Bone marrow (tissue), 2 donors: ENCODE measurements at places on chromosomes 13 and 19.

GRCh38 chr13:107907065-107907805 lies 308.1 kb downstream of the LIG4 start:
- DNase-seq = no peak

DNA sequence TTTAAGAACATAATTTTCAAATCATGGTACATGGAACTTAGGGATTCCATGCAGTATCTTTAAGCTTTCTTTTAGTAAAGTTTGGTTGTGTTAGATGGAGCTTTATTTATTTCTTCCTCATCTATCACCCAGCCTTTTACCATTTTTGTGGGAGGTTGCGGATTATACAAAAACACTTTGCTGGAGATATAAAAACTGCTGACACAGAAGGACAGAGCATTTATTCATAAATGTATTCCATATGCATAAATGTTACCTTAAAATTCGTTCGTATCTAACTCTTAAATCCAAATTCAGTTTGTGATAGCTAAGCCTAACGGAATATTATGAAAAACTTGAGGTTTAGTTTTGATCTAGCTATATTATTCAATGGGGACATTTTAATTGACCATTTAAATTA lies 143.3 kb downstream of the TDRD3 start:
- no peak for DNase-seq

- DNase-seq = no peak
These were observed 112.5 kb downstream of the ESD start for GRCh38 chr13:46684287-46685001.

DNA sequence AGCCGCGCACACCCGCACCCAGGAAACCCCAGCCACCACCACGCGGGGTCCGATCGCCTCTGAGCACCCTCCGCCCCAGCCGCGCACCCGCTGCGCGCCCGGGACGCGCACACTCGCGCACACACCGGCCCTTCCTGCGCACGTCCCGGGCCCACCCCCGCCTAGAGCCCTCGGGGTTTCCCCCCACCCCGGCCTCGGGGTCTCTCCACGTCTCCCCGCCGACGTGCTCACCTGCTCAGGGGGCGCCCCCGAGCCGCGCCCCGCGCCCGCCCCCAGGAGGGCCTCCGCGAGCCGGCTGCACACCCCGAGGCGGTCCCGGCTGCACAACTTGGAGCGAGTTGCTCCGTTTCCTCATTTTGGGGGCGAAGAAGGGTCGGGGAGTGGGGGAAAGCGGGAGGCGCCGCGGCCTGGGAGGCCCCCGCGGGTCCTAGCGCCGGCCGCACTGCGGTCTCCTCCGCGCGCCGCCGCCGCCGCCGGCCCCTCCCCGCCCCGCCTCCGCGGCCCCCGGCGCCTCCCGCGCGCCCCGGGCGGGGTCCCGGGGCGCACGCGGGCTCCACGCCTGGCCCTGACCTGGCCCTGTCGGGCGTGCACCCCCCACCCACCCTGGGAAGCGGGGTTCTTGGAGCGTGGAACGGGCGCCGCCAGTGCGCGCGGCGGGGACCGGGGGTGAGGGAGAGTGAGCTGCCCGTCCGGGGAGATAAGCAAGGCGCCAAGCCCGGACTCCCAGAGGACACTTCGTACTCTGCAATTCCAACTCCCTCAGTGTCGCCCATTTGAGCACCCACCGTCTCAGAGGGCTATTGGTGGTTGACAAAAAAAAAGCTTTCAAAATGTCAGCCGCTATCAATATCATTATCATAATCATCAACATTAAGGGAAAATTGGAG lies at the start of gene MATK:
MATK (minus strand) TSS at position 444 of the 887 bp plus-strand sequence. CDS start 1,246 bp downstream, outside the sequence.
- no peak for DNase-seq

GRCh38 chr19:7920519-7921301 lies 572 bp downstream of the SNAPC2 start:
- DNase-seq = peak; percentile 100

GRCh38 chr19:4633140-4633967 lies 6.0 kb upstream of the TNFAIP8L1 start:
- peak; percentile 82 for DNase-seq

GRCh38 chr13:45316996-45317395 lies 24.0 kb downstream of the TPT1 start:
- DNase-seq = no peak

DNA sequence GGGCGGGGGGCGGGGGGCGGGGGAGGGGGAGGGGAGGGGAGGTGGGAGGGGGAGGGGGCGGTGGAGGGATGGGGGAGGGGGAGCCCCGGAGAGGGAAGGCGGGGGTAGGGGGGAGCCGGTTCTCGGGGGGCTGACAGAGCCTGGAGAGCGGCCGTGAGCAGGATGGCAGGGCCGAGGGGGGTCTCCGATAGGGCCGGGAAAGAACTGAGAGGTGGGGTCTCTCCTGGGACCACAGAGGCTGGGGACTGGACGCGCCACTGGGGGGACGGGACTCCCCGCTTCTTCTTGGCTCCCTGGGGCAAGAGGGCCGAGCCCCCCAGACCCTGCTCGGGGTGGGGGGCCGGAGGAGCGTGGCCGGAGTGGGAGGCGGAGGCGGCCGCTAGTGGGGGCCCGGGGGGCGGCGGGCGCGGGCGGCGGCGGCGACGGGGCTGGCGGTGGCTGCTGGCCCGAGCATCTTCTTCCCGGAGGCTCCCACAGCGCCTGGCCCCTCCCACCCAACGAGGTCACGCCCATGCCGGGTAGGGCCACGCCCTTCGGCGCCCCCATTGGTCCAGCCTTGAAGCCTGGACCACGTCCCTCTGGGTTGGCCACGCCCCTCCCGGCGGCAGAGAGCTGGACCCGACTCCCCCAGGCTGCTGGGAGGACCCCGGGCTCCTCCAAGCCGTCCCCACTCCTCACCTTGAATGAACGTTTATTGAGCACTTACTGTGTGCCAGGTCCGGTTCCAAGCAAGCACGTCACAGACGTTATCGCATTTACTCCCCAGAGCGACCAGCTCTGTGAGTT lies at the start of gene NOVA2:
NOVA2 (minus strand) TSS at position 313 of the 786 bp plus-strand sequence. CDS start 514 bp downstream, outside the sequence.
- no peak for DNase-seq

DNA sequence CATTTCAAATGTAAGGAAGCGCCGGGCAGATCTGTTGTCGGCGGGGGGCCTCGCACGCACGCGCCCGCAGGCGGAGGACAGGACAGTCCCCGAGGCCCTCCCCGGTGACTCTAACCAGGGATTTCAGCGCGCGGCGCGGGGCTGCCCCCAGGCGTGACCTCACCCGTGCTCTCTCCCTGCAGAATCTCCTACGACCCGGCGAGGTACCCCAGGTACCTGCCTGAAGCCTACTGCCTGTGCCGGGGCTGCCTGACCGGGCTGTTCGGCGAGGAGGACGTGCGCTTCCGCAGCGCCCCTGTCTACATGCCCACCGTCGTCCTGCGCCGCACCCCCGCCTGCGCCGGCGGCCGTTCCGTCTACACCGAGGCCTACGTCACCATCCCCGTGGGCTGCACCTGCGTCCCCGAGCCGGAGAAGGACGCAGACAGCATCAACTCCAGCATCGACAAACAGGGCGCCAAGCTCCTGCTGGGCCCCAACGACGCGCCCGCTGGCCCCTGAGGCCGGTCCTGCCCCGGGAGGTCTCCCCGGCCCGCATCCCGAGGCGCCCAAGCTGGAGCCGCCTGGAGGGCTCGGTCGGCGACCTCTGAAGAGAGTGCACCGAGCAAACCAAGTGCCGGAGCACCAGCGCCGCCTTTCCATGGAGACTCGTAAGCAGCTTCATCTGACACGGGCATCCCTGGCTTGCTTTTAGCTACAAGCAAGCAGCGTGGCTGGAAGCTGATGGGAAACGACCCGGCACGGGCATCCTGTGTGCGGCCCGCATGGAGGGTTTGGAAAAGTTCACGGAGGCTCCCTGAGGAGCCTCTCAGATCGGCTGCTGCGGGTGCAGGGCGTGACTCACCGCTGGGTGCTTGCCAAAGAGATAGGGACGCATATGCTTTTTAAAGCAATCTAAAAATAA lies 18.2 kb downstream of the IL17D start:
- DNase-seq = no peak

DNA sequence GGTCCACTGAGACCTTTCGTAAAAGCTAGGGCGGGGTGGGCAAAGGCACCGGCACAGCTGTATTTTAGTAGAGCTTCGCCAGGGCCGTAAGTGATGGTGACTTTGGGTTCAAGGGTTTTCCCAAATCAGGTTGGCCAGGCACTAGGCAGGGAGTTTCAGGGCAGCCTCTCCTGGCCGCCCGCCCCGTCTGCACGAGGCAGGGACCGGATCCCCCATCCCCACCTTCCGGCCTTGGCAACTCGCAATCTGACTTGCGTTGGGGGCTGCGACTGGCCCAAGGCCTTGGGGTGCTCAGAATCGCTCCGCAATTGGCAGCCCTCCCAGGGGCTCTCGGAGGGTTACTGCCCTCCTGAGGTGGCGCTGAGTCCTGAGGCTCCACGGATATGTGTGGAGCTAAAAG lies 4.1 kb upstream of the ZIC5 start:
- no peak for DNase-seq

DNA sequence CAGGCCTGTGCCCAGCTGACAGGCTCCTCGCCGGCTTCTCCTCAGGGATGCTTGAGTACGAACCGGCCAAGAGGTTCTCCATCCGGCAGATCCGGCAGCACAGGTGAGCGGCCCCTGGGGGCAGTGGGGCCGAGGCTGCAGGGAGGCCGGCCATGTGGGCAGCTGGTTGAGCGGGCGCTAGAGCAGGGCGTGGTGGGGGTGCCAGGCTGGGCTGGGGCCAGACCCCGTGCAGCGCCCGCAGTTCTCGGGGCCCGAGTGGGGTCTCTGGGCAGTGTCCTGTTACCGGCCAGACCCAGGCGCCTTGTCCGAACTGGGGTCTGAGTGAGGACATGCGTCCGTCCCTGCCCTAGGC lies 15.9 kb downstream of the CBARP start:
- DNase-seq = no peak

- DNase-seq = no peak
These were observed 19.5 kb upstream of the IFT88 start for GRCh38 chr13:20547479-20547908.

- no peak for DNase-seq
These were observed 17.0 kb downstream of the ALOX5AP start for GRCh38 chr13:30752201-30752797.

GRCh38 chr19:1624458-1624857 lies 19.2 kb upstream of the UQCR11 start:
- no peak for DNase-seq

DNA sequence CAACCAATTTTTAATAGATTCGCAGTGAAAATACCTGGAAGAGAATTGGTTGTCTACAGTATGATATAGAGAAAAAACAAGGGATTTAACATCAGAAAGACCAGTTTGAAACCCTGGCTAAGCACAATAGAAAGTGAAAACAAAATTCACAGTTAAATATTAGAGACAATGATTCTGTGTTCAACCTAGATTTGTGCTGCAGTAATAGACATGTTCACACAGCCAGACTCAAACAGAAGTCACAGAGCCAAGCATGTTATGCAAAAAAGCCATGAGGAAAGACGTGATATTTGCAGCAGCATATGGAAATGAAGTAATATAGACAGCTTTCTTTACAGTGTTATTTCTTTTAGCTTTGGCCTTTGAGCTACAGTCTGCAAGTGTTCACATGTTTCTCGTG lies 48.1 kb downstream of the SCEL start:
- DNase-seq = no peak

DNA sequence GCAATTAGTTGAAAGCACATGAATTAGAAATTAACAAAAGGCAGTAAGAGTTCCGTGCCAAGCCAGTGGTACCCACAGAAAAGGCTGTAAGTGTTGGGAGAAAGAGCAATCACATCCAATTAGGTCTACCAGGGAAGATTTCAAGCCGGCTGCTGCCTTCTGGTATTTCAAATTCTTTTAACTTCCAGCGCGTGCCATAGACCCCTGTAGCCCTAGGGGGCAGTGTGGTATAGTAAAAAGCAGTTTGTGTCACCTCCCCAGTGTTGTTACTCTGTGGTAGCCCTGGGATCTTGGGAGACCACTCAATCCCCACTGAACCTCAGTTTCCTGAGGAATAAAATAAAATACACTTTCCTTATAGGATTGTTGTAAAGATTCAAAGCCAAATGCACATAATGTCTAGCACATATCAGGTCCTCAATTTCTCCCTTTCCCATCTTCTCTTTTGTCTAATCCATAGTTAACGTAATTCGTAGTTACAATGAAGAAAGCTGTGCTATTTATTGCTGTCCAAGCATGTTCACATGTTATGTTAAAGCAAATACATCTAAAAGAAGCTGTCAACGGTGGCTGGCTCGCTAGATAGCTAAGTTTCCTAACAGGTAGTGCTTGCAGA lies 230.2 kb downstream of the TDRD3 start:
- DNase-seq = no peak

DNA sequence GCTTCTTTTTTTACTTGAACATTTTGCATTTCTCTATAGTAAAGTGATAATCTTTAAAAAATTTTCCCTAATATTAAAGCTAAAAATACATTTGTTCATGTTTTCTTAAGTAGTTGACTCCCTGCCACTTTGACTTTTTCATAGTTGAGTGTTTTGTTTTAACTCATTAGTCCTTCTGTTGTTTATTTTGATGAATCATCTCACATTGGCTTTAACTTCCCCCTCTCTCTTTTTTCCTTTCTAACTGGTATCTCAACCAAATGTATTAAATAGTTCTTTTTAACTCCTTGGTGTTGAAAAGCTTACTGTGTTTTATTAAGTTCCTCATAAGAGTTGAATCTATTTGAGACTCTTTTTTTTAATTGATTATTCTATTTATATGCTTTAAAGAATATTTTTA lies 2.8 kb downstream of the TNFSF13B start:
- peak; percentile 60 for DNase-seq

DNA sequence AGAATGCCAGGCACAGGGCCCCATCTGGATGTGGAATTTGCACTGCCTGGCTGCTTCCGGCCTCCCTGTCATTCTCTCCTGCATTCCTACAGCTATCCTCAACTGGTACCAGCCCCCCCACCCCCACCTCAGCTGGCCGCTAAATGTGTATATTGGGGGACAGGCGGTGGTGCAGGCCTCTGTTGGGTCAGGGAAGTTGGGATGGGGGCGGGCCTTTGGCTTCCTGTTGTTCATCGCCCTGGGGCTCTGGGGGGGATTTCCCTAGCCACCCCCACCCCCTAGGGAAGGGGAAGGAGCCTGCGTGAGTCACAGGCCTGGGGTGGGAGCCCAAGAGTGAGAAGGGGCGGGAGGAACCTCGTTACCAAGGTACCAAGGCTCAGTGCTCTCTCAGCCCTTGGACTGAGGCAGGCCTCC lies 10.6 kb downstream of the POU2F2 start:
- DNase-seq = peak; percentile 83

- DNase-seq = no peak
These were observed 67.4 kb downstream of the GGACT start for GRCh38 chr13:100520936-100521850.

DNA sequence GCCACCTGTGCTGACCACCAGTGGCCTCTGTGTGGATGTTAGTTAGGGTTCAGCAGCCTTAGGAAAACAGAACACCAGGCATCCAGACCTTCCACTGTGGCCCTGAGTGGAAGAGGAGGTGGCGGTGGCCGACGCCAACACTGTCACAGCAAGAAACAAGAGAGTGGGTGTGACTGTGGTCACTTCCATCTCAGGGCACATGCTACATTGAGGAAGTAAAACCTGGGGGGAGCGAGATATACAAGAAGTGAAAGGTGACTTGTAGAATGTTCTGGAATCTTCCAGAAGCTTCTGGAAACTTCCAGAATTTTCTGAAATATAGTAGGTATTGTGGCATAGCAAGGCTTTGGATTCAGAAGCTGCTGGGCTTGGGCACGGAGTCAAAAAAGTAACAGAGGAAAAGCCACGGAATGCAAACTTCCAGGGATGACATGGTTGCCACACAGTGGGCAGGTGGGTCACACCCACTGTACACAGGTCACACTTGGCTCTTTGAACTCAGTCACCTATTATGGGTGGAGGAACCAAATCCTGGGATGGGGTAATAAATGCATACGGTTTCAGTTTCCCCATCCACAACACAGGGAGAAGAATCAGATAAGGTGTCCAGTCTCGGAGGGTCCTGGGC lies 24.3 kb downstream of the GNG7 start:
- DNase-seq = no peak
